ENCODE measurements at places on chromosomes 12 and 14.

- no peak for DNase-seq
Observed at GRCh38 chr14:31982642-31983041, 94.5 kb upstream of the ARHGAP5 start.

DNA sequence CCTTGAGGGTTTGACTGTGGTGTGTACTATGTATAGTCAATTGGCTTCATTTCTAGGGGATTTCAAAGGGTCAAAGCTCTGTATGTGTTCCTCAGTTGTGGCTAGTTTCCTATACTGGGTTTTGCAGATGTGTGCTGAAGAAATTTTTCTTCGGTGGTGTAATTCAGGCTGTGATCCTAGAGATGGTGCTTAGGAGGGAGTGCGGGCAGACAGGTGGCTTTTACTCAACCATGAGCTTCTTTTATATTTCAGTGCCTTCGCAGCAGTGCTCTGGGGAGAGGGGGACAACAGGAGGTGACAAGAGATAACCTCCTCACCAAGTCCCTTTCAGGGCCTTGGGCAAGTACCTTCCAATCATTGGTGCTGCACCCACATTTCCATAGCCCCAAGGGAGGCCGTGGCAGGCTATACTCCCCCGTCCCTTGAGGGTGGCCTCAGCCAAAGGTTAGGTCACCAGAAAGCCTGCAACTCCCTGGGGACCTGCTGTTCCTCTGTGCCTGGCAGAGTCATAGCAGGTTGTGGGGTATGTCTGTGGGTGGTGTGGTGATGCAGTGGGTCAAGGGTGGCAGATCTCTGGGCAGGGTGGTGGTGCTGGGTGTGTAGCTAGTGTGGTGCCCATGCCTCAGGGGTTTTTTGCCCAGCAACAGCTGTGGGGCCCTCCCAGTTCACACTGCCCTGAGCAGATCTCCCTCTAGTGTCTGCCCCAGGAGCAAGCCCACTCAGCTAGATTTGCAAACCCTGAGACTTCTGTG is 37.0 kb upstream of the TMX1 start:
- DNase-seq, result no peak

DNA sequence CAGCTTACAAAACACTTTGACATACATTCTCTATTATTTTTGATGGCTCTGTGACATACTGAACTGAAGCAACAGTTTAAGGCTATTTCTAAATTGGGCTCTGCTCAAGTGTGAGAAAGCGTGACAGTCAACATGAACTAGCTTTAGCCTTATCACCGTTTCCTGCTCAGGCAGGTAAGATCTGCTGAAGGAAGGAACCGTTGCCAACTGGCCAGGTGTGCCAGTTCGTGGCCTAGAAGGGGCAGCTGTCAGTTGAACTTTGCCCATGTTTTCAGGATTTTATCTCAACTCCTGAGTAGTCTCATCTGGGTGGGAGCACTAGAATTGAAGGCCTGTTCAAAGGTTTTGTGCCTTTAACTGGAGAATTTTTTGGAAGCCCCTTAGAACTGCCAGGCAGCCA is 79.5 kb downstream of the ETV6 start:
- DNase-seq, result no peak

DNA sequence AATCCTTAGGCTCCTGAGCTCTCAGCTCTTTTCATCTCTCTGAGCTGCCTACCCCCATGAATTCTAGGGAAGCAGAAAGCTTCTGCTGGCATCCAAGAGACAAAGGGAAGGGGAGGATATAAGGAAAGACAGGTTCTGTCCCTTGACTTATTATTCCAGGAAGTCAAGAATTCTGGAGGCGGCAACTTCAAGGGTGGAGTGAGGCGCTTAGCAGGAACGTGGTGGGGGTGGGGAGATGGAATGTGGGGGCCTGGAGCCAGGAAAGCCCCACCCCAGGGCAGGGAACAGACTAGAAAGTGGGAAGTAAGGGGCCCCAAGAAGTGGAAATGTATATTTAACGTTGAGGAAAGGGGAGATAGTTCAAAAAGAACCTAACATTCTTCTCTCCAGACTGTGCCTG is 1.4 kb downstream of the CALCOCO1 start:
- peak; percentile 45 for DNase-seq

GRCh38 chr14:33229269-33229929 is 290.7 kb downstream of the NPAS3 start:
- DNase-seq, result no peak

GRCh38 chr12:52437508-52437907 is 3.3 kb upstream of the KRT75 start:
- DNase-seq, result no peak

- peak; percentile 89 for DNase-seq
Observed at GRCh38 chr12:91180582-91181395, 1.8 kb downstream of the DCN start.

DNA sequence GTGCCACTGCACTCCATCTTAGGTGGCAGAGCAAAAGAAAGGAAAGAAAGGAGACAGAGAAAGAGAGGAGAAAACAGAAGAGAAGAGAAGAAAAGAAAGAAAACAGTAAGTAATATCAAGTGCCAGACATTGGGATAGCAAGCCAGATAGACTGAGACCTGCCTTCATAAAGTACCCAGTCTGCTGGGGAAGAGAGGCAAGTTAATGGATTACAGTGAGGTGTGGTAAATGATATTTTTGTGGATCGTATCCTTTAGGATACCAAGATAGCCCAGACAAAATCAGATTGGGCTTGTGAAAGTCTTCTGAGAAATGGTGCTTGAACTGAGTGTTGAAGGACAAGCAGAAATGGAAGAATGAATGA is 1.5 kb upstream of the SPTSSA start:
- DNase-seq, result no peak

DNA sequence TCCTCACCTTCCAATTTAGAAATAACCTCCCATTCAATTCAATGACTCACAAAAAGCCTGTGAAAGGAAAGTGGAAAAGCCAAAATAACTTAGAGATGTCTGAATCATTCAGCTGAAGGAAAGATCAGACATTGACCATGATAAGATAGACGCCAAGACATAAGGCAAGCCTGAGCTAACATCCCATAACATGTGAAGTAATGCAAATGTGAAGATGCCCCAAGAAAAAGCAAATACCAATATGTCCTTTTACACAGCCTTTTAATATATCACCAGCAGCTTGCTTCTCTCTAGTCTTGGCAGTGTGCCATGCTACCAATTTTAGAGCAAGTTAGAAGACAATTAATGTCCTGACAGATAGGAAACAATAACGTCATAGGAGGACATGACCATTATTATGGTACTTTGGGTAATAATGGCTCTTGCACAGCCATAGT is 2.4 kb upstream of the NUMB start:
- DNase-seq, result peak; percentile 62

DNA sequence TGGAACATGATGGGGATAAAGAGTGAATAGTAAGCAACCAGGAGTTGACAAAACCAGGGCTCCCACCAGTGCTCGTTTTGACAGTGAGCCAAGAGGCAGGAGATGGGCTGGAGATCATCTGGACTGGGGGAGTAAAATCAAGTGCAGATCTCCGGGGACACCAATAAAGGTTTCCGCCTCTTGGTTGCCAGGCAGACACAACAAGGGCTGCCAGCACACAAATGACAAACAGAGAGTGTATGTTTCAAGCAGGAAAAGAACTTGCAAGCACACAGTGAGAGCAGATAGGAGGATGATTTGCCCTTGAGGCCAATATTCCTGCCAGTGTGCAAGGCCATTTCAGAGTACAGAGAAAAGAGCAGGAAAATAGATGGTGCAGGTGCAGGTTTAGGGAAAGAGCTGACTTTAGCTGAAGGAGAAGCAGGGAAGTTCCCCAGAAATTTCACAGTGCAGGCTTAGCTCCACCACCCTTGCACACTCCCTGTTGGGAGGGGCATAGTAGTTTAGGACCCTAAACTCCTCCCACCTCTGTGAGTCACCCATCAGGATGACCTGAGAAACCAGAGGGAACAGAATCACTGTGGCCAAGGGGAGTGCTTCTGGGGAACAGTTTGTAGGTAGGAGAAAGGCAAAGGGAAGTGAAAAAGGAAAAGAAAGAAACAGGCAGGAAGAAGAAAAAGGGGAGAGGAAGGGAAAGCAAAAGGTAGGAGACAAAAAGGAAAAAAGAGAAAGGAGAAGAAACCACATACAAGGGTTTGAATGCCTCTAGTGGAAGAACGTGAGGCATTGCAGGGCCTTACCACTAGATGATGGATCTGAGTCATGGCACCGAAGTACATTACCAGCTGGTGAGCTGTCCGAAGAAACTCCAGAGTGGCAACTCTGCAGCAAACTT is 404.4 kb downstream of the SLC6A15 start:
- peak; percentile 89 for DNase-seq

Measured in EH (cell line).